ENCODE measurements at places on chromosomes 3 and 15.

DNA sequence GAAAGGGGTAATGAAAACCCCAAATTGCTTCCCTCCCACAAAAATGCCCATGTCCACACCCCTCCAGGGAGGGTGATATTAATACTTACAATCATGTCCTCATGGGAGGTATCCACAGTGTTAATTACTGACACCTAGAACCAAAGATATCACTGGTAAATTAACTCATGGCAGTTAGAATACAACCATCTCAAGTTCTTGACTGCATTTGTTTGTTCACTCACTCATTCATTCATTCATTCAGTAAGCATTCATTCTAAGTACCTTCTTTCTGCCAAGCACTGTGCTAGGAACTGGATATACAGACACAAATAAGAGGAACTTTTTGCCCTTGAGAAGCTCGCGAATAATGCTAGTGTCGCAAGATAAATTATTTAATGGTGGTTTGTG lies 3.0 kb downstream of the SEC13 start:
- no peak for DNase-seq

DNA sequence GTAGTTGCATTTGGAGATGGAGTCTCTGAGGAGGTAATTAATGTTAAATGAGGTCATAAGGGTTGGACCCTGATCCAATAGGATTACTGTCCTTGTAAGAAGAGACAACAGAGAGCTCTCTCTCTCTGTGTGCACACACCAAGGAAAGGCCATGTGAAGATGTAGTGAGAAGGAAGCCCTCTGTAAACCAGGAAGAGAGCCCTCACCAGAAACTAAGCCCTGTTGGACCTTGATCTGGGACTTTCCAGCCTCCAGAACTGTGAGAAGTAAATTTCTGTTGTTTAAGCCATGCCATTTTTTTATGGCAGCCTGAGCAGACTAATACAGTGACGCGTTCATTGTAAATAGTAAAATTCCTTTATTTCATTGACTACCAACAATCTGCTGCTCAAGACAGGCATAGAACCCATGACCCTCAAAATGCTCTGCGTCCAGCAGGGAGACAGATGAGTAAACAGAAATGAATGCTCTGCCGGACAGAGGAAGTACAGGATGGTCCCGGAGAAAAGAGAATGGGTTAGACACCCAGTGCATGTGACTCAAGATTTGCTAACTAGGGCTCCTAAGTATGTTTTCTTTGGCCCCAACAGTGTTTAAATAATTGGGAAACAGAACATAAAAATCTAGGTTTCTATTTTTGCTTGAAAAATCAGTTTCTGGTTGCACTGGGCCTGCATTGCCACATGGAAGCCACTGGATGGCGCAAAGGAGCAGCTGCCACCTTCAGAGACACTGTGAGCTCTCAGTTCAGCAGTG lies 37.9 kb upstream of the TNFAIP8L3 start:
- peak; percentile 34 for DNase-seq

DNA sequence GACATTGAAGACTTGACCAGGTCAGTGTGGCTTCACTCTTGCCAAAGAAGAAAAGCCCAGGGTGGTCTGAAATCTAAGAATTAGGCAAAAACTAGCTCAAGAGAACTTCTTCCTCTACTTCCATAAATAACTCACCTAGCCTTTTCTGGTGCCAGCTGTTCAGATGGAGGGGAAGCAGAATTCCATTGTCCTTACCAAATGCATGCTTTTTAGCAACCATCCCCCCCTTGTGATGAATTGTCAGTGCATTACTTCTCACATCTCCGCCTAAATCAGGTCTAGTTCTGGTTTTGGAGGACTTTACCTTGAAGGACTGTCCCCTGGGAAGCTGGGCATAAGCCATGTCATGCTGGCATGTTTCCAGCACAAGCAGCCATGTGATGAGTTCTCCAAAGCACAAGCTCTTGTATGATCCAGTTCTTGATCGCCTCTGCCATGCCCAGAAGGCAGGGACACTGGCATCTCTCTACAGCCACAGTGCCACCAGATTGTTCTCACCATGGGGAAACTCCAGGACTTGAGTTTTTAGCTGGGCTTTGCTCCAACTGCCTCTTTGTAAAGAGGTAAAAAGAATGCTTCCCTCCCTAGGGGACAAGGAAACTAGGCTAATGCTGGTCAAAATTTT lies 96.4 kb upstream of the IL12A start:
- no peak for DNase-seq

DNA sequence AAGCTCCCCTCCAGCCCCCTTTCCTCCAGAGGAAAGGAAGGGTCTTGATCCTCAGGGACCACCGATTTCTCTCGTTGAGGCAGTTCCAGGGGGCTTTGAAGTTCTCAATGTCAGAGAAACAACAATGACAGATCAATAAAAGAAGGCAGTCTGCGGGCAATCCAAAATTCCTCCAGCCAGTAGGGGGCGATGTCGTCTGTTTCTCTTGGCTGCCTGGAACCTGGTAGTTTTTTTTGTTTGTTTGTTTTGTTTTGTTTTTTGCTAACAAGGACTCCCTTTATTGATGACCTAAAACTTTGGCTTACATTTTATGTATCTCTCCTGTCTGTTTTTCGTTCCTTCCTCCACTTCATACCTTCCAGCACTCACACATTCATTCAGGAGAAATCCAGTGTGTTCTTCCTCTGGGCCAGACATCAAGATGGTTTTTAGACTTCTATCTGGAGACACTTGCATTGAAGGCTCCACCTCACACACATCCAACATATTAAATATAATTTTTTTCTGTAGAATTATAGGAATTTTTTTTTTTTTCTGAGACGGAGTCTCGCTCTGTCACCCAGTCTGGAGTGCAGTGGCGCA lies 276.6 kb downstream of the RPLP1 start:
- DNase-seq: peak; percentile 53

DNA sequence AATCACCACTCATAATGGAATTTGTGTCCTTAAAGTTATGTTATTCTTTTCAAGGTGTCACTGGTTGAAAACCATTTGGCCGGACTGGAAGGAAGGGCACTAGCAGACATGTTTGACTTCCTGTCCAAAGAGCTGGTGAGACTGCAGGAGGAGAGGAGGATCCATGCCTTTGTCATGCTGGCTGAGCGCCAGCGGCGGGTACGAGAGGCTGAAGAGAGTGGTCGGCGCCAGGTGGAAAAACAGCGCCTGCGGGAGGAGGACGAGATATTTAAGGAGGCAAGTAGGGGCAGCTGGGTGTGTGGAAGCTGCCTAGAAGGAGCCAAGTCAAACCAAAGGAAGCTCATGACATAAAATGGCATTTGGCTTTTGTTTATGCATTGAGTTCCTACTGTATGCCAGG lies 38.0 kb upstream of the NR1I2 start:
- no peak for DNase-seq

- peak; percentile 66 for DNase-seq
Observed at GRCh38 chr15:60389261-60390077, 8.3 kb downstream of the ANXA2 start.

GRCh38 chr3:65532215-65532614 lies 506.5 kb downstream of the MAGI1 start:
- no peak for DNase-seq

DNA sequence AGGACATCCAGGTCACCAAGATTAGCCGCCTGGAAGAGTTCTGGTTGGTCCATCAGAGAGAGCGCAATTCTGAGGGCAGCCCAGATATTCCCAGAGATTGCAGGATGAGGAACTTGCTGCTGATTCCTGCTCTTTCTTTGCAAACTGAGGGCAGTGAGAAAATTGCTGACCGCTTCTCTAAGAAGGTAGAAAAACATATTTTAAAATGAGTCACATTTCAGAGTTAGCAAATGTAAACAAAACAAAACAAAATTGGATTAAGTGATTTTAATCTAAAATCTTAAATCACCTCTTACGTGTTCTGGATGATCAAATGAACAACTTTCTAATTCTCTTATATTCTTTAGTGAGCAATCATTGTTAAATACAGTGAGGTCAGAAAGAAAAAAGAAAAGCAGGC lies 149.0 kb downstream of the USP13 start:
- DNase-seq: no peak

DNA sequence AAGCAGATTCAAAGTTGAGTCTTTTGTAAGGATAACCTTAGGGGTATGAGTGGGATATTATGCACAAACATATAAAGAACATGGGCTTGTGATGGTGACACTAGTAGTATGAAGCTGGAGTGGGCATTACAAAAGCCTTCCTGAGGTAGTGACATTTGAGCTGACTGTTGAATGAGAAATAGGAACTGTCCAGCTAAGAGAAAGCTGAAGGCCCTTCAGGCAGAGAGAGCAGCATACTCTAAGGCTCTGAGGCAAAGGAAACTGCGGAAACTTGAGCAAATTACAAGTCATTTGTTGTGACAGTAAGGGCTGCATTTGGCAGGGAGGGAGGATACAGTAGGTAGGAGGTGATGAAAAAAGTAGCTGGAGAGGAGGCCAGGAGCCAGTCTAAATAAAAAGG lies 190.7 kb upstream of the CD96 start:
- DNase-seq: no peak

GRCh38 chr15:44489464-44489863 lies 47.5 kb upstream of the EIF3J start:
- DNase-seq: no peak

DNA sequence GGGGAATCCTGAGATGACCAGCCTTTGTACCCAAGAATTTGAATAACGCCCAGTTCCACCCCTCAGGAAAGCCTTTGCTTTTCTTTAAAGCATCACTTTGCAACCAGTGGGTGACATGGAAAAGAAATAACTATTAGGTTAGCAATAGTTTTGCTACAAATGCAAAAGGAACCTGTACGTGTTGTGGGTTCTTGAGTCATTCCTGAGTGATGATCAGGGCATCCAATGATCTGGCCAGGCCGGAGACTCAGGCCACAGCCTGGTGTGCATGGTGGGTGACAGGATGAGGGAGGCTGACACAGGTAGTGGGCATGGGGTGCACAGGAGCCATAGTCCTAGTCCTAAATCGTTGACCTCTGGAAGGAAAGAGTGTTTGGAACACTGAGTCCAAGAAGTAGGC lies 321.4 kb upstream of the IL12A start:
- DNase-seq: no peak

- no peak for DNase-seq
Observed at GRCh38 chr3:192930577-192930976, 12.9 kb upstream of the MB21D2 start.

DNA sequence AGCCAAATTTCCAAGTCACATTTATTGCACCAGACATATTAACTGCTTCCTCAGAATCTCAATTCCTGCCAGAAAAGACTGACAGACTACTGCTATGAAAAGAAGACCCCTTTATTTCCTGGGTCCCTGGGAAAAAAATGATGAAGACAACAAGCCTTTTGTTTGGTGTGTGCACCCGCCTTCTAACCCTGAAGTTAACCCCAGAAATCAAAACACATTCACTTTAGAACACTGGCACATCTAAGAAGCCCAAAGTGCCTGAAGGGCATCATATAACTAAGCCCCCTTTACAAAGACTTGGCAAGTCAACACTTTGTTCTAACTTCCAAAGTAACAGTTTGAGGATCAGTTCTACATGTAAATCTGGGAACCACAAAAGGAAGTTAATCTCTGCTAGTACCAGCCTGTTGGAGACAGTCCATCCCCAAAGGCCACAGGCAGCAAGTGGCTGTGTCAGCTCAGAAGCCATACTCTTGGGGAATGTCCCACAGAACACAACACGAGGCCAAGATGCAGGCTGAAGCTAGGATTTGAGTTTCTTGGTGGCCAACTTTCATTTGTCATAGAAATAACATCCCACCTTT lies 16.3 kb upstream of the ATP1B3 start:
- DNase-seq: no peak

GRCh38 chr15:50059883-50060282 lies 59.1 kb downstream of the ATP8B4 start:
- DNase-seq: no peak

DNA sequence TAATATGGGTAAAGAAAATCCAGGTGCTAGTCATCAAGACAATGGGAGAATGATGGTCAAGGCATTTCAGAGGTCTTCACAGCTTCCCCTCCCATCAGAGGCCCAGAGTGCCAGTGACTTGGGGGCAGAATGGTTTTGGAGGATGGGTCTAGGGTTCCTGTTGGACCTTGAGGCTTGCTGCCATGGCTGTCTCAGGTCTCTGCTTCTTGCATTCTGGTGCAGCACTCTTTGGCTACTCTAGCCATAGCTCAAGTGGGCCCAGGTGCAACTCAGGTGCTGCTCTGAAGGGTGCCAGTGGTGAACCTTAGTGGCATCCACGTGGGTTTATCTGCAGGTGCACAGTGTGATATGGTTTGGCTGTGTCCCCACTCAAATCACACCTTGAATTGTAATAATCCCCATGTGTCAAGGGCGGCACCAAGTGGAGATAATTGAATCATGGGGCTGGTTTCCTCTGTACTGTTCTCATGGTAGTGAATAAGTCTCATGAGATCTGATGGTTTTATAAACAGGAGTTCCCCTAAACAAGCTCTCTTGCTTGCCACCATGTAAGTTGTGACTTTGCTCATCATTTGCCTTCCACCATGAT lies 48.5 kb upstream of the PEX5L start:
- DNase-seq: no peak

DNA sequence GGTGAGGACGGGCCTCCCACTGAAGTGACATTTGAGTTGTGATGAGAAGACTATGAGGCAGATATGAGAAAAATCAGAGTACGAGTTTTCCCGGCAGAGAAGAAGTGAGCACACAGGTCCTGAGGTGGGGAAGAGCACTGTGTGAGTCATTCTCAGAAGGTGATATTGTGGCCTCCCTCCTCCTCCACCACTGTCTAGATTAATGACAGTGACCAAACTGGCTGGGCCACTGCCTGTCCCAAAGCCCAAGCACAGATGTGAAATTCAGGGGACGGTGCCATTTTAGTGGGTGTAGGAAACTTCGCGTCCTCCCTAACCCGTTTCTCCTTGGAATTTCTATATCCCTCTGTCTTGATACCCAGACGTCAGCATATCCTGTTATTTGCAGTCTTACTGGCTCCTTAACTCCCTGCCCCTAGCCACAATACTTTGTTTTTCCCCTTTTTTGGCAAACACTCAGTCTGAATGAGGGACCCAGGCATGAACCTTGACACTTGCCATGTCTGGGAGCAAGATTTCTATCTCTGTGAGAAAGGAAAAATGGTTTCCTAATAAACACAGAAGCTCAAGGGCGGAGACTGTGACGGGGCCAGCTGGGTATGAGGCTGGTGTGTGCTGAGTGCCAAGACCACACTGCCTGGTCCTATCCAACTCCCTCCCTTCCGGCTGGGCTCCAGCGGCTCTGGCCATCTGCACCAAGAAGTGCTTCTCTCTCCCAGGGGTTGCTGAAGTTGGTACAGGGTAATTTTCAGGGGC lies 15.2 kb downstream of the PRICKLE2 start:
- DNase-seq: no peak

DNA sequence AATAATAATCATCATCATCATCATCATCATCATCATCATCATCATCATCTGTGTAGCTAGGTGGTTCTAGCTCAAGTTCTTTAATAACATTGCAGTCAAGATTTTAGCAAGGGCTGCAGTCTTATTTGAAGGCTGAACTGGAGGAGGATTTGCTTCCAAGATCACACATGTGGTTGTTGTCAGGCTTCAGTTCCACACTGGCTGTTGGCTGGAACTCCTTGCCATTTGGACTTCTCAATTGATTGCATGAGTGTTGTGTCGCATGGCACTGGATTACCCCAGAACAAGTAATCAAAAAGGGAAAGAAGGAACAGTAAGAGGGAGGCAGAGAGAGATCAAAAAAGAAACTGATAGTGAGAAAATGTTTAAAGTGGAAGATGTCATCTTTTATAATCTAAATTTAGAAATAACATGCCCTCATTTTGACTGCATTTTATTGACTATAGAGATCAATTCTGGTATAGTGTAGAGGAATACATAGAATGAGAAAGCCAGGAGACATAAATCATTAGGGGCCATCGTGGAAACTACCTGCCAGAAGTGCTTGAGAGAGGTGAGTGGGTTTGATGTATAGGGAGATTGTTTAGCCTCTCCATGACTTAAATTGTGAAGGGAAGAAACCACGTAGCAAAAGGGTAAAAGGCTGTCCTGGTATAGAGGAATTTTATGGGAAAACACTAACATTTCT lies 346.6 kb upstream of the RBMS3 start:
- DNase-seq: no peak

- DNase-seq: peak; percentile 50
Observed at GRCh38 chr3:32309654-32310242, 71.3 kb downstream of the CMTM8 start.
